ENCODE measurements at places on chromosomes 5 and 9.
A peak's percentile ranks its signal among the peaks of the same experiment; 100 is the strongest.

- no peak for DNase-seq
Observed at GRCh38 chr5:115333164-115333563, 36.7 kb upstream of the CCDC112 start.

DNA sequence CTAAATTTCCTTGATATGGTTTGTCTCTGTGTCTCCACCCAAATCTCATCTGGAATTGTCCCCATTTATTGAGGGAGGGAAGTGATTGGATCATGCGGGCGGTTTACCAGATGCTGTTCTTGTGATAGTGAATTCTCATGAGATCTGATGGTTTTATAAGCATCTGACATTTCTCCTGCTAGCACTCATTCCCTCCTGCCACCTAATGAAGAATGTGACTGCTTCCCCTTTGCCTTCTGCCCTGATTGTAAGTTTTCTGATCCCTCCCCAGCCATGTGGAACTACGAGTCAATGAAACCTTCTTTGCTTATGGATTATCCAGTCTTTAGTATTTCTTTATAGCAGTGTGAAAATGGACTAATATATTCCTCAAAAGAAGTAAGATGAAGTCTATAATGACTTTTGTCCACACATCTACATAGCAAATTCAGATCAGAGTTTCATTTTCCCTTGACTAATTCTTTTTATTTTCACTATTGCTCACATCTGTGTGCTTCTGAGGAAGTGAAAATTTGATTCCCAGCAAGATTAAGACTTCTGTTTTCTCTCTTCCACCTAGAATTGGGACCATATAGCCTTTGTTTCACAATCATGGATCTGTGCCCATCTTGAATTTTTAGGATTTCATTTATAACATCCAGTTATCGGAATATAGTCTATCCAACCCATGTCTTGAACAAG, 393.5 kb downstream of the DMAC1 start:
- no peak for DNase-seq

DNA sequence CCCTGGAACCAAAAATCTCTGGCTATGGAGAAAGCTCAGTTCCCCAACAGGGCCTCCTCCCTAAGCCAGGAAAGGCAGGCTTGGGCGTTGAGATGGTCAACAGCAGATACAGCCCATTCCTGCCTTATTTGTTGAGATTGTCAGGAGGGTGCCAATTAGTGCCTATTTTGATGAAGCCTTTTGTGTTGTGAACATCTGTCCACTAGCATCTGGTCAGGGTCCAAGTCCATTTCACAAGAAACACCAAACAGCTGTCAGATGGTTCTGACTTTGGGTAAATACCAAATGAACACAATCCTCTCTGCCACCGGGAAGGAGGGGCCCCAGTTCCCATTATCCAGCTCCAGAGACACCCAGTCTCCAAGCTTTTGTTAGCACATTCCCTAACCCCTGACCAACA, 19.9 kb downstream of the SEMA6A start:
- no peak for DNase-seq

- no peak for DNase-seq
Observed at GRCh38 chr9:113568571-113569321, 105.2 kb downstream of the RGS3 start.

GRCh38 chr9:86353655-86354010, 577 bp downstream of the TUT7 start:
- no peak for DNase-seq

DNA sequence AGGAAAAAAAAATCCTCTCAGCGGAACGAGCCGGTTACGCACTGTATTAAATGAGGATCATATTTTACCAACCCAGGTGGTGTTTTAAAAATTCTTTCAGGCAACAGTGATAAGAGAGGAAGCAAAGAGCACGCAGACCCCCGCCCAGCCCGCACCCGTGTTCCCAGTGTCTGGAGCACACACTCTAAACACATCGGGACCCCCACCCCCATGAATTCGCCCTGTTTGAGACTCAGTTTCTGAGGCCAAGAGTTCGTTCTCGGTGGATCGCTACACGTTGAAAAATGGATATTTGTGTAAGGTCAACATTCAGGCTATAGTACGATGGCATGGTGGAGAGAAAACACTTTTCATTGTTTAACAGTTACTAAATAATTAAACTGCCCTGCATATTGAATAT, 196.3 kb downstream of the MEF2C start:
- no peak for DNase-seq

DNA sequence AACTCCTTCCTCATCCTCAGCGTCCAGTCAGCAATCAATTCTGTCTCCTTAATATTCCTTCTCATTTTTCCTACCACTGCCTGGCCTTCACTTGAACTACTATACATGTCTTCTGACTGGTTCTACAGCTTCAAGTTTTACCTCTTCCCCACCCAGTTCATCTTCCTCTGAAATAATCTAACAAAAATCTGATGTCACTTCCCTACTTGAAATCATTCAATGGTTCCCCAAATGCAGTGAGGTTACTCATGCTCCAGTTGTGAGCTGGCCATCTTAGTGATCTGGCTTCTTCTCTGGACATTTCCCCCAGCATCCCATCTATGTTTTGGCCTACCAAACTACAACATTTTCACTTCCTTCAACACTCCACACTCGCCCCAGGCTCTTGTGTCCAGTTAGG, 14.9 kb upstream of the TMEM267 start:
- no peak for DNase-seq

DNA sequence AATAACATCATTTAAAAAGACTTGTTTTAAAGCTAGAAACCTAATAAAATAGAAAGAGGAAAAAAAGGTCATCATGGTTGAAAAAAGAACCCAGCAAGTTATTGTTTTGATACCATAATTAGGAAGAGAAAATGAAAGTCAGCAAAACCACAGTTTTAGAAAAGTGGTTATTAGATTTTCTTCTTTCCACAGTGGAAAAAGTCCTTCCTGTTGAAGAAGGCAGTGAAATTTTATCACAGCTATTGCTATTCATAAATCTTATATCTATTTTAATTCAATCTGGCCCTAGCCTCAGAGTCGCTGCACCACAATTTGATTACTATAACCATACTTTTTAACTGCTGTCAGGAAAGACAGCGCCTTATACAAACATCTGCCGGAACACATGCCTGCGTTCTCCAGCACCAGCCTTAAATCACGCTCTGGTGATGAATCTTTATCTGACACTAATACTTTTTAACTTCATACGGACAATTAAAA, 60.3 kb downstream of the MAPKAP1 start:
- DNase-seq, result no peak

GRCh38 chr5:1322955-1323802, 21.7 kb downstream of the CLPTM1L start:
- no peak for DNase-seq

DNA sequence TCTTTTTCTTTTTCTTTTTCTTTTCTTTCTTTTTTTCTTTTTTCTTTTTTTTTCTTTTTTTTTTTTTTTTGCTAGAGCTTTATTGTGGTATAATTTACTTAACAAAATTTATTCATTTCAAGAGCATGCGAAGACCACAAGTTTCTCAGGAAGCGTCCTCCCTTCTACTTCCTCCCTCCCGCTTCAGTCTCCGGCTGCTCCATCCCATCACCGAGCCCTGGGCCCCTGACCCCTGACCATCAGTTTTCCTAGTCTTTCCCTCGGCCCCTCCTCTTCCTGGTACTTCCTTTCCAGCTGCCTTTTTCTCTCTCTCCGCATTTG, 34.7 kb downstream of the C9orf152 start:
- DNase-seq, result no peak

GRCh38 chr5:179585941-179586401, 35.6 kb downstream of the RUFY1 start:
- no peak for DNase-seq

GRCh38 chr9:5949103-5949699, 58.5 kb downstream of the MLANA start:
- DNase-seq, result peak; percentile 3

GRCh38 chr5:141632650-141633049, 4.0 kb downstream of the HDAC3 start:
- no peak for DNase-seq

DNA sequence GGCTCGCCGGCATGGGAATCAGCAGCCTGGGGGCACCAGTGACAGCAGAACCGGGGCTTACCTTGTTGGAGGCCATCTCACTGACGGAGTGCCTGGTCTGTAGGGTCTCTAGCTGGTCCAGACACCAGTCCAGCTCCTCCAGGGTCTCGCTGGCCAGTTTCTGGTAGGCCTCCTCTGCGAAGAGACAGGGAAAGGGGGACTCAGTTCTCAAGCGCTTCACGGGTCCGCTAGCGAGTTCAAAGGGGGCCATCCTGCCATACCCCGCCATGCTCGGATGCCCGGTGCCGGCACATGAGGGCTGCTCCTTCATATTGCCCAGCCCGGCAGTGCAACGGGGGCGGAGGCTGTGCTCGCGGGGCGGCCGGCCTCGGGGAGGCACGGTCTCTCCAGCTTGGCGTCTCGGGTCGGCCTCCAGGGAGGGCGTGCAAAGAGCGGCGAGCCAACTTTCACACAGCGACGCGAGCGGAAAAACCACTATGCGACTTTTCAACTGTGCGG, 456.0 kb downstream of the RAB3C start:
- peak; percentile 44 for DNase-seq

DNA sequence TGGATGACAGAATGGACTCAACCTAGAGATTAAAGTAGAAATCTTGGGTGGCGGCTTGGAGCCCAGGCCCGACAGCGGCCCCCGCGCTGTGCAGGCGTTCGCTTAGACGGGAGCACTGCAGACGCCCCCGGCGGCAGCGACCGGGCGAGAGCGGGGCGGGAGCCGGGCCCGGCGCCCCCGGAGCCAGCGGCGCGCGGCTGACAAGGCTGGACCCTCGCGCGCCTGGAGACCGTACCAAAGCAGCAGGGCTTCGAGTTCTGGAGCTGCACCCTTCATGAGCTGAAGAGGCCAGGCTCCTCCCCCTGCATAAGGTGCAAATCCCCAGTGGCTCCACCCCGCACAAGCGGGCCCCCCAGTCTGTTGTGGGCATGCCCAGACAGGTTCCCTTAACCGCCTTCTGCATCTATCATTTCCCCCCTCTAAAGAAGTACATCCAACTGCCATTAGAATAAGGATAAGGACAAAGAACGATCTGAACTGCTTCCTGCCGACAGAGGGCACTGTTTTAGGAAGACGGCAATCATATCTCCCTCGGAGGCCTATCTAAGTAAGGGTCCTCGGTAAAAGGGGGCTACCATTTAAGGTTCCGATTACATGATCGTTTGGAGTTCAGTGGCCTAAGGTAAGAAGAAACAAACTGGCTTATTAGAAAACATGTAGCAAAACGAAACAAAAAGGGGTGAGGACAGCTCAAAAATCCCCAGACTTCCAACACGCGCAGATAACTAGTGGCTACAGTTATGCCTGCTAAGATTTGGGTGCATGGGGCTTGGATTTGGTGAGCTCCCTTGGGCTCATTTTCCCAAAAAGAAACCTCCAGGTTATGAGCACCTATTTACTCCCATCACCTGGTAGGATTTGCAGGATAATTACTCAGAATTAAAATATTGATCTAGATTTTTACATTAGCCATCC, 66.3 kb downstream of the RGMB start:
- DNase-seq, result peak; percentile 7

DNA sequence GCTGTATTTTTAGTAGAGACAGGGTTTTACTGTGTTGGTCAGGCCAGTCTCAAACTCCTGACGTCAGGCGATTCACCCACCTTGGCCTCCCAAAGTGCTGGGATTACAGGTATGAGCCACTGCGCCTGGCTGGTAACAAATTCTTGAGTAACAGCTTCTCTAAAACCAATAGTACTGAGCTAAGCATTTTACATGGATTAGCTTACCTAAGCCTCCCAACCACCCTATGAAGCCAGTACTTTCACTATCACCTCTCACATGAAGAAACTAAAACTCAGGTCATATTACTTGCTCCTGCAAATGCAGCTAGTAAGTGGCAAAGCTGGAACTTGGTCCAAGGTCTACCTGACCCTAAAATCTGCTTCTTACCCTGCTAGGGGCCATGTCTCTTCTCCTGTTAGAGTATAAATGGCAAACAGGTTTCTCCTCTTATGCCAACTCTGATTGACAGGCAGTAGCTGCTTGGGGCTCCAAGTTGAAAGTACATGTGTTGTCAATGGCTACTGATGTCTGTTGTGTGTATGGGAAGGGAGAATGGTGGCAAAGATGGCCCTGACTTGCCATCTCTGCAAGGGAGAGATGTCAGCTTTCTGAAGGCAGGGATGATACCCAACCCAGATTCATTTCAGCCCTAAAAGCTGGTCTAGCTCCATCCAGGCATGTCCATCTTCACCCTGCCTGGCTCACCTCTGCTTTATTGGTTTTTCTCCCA, 4.0 kb downstream of the PHF19 start:
- DNase-seq, result no peak

DNA sequence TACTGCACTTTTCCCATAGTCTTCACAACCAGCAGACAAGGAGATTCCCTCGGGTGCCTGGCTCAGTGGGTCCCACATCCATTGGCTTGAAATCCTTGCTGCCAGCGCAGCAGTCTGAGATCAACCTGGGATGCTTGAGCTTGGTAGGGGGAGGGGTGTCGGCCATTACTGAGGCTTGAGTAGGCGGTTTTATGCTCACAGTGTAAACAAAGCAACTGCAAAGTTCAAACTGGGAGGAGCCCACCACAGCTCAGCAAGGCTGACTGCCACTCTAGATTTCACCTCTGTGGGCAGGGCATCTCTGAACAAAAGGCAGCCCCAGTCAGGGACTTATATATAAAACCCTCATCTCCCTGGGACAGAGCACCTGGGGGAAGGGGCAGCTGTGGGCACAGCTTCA, 512.3 kb upstream of the MPDZ start:
- no peak for DNase-seq

DNA sequence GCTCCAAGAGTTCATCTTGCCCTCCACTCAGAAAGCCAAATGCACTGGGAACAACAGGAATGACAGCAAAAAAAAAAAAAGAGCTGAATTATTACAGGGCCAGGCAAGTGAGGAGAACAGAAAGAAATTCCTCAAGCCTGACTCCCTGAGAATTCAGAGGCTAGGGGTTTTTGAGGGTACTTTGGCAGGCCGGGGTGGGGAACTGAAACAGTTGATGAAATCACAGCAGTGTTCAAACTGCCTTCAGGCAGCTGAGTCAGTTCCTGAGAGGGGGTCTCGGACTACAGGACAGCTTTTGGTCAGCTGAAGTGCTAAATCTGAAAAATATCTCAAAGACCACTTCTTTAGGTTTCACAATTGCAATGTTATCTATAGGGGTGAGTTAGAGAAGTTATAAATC, 419.4 kb downstream of the SEMA5A start:
- no peak for DNase-seq

DNA sequence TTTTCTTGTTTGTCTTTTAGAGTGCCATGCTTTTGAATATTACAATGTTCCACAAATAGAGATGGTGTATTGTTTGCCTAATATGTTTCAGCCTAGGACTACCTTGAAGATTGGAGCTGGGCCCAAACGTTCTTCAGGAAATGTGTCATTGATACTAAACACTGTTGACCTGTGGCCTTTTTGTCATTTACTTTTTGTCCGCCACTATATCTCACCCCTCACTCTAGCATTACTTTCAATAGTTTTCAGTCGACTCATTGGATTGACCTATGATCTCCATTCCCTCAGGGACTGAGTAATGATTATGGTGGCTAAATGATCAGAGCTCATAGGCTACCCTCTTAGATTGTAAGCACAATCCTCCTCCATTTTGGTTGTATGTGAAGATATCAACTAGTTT, 115.8 kb downstream of the NUDT12 start:
- DNase-seq, result no peak

GRCh38 chr9:125493384-125493783, 213.6 kb downstream of the MAPKAP1 start:
- no peak for DNase-seq

- peak; percentile 33 for DNase-seq
Observed at GRCh38 chr5:15807871-15808270, 307.9 kb downstream of the FBXL7 start.

All from muscle of arm (tissue), 14 donors.